ENCODE measurements at places on chromosomes 11 and 22.

DNA sequence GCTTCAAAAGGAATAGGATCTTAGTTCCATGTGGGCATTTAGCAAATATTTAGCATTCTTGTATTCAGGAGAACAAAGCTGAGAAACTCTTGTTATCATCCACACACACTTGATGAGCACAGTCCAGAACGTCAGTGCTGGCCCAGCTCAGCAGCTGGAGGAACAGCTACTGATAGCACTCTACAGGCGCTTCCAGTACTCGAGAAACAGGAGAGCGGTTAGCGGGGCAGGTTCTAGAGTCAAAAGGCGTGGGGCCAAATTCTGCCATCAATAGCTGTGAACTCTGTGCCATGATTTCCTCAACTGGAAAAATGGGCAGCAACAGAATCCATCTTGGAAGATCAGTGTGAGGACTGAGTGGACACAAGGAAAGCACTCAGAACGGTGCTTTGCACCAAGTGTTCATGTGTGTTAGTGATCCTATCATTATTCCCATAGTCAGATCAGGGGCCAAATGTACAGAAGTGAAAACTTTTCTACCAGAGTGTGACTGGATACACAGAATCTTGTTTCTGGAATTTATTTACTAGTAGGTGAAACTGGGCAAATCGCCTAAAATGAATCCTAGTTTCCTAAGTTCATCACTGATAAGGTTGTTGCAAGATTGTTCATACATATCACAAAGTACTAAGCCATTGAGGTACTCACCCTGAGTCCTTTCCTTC lies 3.2 kb downstream of the JOSD1 start:
- no peak for DNase-seq

DNA sequence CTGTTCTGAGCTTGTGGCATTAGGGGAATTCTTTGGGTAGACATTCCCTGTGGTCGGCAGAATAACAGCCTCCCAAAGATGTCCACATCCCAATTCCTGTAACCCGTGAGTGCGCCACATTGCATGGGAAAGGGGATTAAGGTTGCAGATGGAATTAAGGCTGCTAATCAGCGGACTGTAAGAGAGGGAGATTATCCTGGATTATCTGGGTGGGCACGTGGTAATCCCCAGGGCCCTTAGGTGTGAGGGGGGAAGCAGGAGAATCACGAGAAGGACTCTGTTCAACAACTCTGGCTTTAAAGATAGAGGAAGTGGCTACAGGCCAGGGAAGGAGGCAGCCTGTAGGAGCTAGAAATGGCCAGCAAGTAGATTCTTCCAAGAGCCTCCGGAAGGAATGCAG lies 16.0 kb downstream of the CACNG2 start:
- no peak for DNase-seq

DNA sequence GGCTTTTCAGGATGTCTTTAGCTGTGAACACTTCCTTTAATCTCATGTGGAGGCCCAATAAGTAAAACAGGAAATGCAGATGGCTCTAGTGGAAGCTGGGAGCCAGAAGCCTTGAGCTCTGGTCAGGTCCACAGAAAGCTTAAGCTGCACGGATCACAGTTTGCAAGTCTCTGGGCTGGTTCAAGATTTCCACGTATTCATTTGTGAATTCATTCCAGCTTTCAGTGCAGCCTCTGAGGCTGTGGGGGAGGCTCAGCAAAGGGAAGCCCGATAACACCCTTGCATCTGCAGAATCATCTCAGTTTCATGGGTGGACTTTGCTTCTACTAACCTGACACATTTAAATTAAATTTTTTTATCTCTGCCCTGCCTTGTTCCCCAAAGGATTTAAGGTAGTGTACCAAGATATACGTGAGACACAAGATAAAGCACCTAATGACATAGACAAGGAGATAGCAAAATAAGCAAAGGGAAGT lies 65.6 kb downstream of the ISX start:
- DNase-seq = no peak

DNA sequence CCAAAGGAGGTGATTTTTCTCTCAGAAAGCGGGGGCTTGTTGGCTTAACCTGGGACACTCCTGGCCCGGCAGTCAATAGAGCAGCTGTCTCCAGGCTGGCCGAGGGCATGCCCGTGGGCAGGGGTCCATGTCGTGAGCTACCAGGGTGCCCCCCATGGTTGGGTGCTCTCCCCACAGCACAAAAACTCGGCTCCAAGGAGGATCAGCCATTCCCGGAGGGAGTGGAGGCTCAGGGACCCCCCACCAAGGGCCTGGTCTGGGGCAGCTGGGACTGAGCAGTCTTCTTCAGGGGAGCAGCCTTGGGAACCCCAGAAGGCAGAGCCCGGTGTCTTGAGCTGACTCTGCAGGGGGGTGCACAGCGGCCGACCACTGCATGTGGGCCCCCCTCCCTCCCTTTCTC lies 20.8 kb upstream of the TH start:
- DNase-seq = no peak

- DNase-seq = no peak
Observed at GRCh38 chr11:2825261-2825888, 60.2 kb downstream of the CDKN1C start.

- DNase-seq = no peak
Observed at GRCh38 chr11:8287297-8287696, 23.6 kb upstream of the LMO1 start.

- no peak for DNase-seq
Observed at GRCh38 chr11:100555931-100556330, 131.2 kb upstream of the ARHGAP42 start.

GRCh38 chr22:47598864-47599263 lies 836.4 kb downstream of the TBC1D22A start:
- no peak for DNase-seq

- DNase-seq = no peak
Observed at GRCh38 chr11:9266132-9266736, 1.1 kb upstream of the DENND5A start.

- no peak for DNase-seq
Observed at GRCh38 chr22:26587991-26588613, 1.8 kb downstream of the TPST2 start.

- DNase-seq = no peak
Observed at GRCh38 chr22:39422101-39422500, 22.5 kb downstream of the TAB1 start.
